NCI-H345 (cell line): ENCODE measurements at places on chromosomes 6 and 20.

DNA sequence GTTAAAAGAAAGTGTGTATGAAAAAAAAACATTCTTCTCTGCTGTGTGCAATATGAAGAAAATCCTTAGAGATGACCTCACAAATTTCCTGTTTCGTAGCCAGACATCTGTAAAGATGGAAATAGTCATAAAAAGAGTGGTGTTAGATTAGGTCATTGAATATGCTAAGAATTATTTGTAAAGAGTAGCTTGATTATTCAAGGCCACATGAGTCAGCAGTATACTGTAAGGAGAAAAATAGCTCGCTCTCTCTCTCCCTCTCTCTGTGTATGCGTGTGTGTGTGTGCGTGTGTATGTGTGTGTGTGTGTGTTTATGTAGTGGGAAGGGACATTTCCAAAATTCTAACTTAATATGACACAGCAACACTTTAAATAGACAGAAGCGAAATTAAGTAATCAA lies 78.8 kb downstream of the PTCHD4 start:
- DNase-seq, result no peak

- no peak for DNase-seq
These were observed 14.9 kb downstream of the PLCG1 start for GRCh38 chr20:41152108-41152757.

DNA sequence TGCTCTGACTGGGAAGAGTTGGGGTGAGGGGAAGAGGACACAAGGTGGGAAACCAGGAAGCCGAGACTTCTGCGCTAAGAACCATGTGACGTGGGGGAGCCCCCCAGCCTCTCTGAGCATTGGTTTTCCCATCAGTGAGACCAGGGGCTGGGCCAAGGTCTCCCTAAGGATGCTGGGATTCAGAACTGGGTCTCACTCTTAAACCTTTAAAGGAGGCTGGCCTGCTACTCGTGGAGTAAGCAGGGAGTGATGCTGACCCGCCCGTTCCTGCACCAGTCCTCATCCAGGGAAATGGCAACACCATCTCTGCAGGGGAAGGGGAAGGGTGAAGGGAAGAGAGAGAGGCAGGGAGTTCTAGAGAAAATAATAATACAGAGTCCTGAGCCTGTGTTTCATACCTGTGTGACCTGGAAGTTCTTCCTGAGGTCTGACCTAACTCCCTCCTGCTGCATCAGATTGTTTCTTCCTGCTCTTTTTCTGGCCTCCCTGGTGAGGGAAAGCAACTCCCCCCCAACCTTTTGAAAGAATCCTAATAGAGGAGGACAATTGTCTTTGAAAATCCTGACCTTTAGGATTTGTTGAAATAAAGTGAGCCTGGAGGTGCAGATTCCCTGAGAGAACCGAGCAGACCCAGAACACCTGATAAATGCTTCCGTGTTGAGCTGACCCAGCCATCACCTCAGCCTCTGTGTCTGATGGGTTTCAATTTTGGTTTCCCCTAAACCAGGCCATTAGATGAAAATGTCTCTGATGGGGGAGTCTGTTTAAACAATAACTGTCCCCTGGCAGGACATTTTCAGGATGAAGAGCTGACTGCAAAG lies 3.0 kb upstream of the GRM4 start:
- DNase-seq, result no peak

GRCh38 chr6:4612636-4613171 lies 163.5 kb upstream of the CDYL start:
- DNase-seq, result no peak

GRCh38 chr6:6844530-6844929 lies 256.0 kb downstream of the LY86 start:
- DNase-seq, result no peak

GRCh38 chr6:111517965-111518364 lies 34.9 kb upstream of the REV3L start:
- no peak for DNase-seq

- no peak for DNase-seq
These were observed 80.1 kb upstream of the ARMC2 start for GRCh38 chr6:108768166-108768555.

DNA sequence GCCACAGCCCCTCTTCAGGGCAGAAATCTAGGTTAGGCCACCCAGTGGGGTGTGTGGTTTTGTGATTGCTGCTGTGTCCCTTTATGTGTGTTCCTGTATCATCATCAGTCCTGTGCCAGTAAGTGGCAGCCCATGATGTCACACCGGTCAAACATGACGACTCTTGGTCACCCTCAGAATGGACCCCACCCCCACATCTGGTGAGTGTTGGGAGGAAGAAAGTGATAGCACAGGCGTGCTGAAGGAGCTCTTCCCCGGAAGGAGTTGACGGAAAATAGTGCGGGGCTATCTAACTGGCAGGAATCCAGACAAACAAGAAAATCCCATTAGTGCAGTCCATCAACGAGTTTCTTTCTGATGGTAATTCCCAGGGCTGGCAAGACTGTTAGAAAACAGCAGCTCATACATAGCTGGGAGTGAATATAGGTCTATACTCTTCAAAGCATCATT lies 33.4 kb upstream of the IL17A start:
- no peak for DNase-seq

DNA sequence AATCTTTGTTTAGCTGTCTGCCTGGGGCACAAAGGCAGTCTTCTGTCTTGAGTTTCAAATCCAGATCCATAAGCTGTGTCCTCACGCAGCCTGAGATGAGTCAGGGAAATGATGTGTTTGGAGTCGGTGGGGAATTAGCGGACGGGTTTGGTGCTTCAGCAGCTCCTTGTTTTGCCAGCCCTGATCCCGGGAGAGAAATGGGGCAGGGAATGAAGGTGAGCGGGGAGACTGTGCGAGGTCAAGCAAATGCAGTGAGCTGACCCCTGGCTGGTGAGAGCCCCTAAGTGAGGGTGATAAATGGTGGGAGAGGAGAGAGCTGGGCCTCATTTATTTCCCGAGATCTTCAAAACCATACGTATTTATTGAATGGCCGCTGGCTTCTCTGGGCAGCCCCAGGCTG lies 21.6 kb downstream of the DUSP22 start:
- no peak for DNase-seq

GRCh38 chr6:25196464-25196863 lies 82.7 kb upstream of the CARMIL1 start:
- peak; percentile 18 for DNase-seq

- no peak for DNase-seq
These were observed 19.0 kb upstream of the BHLHE23 start for GRCh38 chr20:63025534-63026331.

- no peak for DNase-seq
These were observed 106.6 kb downstream of the ATXN1 start for GRCh38 chr6:16654701-16655100.

DNA sequence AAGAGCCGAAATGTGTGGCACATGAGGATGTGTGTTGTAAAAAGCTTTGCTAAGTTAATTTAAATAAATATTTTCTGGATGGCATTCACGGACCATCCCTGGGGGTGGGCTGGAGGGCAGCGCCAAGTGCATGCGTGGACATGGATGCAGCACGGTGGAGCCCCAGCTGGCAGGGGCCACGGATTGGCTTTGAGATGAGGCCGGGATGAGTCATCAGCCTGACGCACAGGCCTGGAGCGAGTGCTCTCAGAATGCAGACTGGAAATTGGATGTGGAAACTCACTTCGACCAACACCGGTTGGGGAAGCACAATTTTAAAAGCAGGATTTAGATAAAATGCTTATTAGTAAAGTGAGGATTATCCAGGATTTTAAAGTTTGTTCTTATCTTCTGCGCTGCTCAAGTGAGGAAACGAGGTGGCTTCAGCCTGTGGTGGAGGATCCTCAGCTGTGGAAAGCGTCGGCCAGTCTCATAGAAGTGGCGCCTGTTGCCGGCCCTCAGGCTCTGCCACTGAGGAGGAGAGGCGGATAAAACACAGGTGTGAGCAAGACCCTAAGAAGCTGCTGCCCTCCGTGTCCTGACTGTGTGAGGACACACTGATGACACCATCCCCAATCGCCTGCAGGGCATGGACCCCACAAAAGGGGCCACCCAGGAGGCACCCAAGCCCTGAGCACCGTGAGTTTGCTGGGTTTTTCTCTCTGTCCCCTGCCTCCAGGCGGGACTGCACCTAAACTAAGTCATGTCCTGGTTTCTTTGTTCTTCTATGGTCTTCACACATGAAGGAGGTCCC lies 279.7 kb downstream of the CDH4 start:
- DNase-seq, result no peak

GRCh38 chr6:131322125-131322524 lies 186.9 kb downstream of the AKAP7 start:
- DNase-seq, result no peak

GRCh38 chr6:89475634-89476033 lies 42.7 kb downstream of the ANKRD6 start:
- DNase-seq, result no peak

DNA sequence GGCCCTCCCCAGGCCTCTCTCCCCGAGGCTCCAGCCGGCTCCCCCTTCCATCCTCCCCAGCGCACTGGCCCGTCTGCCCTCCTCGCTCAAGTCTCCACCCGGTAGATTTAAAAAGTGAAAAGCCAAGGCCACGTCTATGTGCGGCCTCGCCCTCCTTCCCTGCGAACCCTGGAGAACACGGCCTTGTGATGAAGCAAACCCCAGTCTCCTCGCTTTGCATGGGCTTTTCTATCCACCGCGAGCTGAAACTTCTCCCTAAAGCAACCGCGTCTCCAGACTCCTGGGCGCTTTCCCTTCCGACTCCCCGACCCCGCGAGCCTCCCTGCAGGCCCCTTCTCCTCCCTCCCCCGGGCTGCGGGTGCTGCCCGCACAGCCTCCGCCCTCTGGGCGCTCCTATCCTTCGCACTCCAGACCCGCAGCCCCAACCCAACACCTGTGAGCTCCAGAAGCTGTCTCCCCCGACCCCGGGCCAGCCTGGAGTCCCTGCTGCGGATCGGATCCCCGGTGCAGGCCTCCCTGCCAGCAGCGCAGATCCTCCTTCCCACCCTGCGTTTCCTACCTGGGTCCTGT lies 265.2 kb upstream of the QKI start:
- DNase-seq, result no peak
